ENCODE measurements at places on chromosomes 12 and 14.

DNA sequence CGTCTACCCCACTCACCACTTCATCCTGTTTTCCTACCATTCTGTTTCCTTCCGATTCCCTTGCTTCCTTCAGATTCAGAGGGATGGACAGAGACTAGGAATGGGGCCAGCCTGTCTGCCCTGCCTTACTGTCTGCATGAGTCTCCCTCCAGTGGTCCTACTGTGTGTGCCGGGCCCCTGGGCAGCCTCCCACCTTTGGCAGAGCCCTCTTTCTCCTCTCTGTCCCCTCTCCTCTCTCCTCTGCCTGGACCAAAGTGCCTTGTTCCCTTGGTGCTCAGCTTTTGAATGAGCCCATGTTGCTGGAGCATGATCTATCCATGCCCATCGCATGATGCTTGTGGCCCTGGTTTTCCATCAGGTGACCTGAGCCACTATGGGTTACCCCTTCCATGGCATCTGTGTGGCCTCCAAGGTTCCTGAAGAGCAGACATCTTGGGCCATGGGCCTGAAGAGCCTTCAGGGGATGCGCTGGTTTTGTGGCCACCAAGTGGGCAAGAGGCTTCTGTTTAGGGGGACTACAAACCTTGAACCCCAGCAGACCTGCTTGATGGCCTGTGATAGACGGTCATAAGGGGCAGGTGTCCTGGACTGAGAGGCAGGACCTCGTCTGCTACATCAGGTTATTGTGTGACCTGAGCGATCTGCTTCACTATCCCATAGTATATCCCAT is 54.2 kb upstream of the BCL11B start:
- no peak for DNase-seq

DNA sequence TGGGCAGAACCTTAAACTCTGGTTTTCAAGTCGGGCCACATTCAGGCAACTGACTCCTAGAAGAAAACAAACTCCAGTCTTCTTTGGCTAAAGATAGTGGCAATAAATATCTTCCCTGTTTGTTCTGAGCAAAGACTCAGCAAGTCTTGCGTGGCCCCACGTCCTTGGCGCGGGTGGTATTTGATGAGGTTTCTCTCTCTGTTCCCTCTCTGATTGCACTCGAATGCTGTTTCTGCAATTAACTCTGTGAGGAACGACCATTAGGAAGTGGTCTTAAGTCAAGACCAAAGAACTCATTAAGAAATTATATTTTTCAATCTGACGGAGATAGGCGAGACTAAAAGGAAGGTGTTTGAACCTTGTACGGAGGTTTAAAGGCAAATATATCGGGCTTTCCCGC is 177.6 kb downstream of the TMEM132C start:
- DNase-seq: no peak

GRCh38 chr12:76318773-76319594 is 29.2 kb downstream of the BBS10 start:
- no peak for DNase-seq

DNA sequence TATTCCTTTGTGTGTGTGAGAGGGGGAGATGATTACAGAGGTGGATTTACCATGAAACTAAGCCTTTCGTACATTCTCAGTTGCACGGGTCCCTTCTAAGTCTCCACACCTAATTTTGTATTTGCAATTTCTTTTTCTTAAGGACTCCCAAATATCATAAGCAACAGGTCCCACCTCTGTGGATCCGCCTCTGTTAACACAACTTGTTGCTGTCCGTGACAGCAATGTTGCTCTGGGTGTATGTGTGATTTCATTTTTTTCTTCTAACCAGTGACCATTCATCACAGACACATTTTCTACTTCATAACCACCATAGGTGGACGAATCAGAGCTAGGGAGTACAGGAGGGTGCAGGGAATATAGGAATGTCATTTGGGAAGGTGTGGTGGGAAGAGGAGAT is 81.1 kb downstream of the NRXN3 start:
- no peak for DNase-seq

GRCh38 chr12:80222261-80222660 is 122.9 kb downstream of the OTOGL start:
- DNase-seq: no peak

GRCh38 chr12:64091186-64091585 is 130.9 kb downstream of the KICS2 start:
- DNase-seq: no peak

DNA sequence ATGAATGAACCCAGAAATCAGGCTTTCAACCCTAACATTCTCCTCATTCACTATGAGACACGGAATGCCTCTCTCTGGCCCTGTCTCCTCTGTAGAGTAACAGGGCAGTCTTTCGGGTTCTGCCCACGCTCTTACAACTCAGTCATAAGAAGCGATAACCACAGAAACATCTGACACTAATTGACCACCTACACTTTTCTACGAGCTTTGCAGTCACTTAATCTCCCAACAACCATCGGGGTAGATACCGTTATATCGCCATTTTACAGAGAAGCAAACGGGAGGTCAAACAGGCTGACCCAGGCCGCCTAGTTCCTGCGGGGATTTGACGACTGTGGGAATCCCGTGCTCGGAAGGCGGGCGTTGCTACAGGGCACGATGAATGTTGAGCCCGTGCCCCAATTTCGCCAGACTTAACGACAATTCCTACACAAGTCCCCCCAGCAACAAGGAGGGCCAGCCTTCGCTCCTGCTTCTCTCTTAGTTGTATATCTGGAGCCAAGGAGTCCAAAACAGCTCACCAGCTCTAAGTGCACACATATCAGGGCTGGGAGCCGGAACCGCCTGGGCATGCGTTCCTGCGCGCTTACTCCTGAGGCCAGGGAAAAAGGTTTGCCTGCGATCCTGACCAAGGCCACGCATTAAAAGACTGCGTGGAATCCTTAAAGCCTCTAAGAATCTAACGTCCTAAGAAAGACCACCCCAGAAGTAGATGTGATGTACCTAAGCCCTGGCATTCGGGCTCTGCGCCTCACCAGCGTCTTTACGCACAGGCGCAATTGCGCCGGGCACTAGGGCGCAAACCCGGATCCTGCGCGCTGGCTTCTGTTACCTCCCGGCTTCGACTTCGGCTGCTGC is 38.7 kb upstream of the TBX5 start:
- no peak for DNase-seq

- DNase-seq: no peak
Observed at GRCh38 chr12:56528846-56529245, 7.2 kb downstream of the RBMS2 start.

DNA sequence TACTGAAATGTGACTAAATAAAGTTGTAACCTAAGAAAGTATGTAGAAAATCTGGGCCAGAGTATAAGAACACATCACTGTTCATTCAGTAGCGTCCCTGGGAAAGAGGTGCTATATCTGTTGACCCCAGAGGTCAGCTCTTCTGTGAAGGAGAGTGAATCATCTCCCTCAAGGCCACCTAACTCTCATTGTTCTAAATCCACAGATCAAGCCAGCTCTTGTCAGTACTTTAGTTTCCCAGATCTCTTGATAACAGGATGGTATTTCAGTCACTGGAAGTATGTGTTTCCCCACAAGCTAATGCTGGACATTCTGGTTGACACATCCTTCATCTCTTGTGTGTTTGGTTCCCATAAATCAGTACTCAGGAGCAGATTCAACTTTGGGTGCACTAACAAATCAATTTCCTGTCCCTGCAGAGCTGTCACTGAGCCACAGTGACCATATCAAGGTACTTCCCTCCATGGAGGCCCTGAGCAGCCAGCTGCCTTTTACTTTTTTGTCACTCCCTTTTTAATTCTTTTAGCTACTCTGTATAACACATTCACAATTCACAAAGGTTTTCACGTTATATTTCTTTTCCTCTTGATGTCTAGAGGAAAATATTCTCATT is 7.8 kb downstream of the KRT1 start:
- DNase-seq: no peak

- DNase-seq: no peak
Observed at GRCh38 chr12:88339254-88339949, 197.3 kb downstream of the TMTC3 start.

DNA sequence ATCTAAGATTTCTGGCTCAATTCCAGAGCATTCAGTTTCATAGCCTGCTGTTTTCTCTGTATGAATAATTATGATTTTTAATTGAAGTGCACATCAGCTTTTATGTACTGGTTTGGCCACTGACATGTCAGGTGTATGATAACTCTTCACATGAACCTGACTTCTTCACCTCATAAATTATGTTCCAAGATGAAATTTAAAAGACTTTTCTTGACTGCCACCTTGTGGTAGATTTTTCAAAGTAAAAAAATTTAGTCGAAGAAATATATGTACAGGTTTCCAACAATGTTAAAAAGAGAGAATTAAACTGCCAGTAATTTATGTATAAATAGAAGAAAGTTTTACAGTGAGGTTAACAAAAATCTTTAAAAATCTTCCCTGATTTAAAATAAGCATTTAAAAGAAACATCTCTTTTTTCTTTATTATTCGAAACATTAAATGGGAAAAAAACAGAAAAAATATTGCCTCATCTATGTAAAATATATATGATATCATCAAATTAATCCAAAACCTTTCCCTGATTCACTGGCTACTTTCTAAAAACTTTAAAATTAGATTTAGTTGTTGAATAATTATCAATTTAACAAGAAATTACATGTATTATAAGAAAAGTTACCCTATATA is 124.9 kb upstream of the ATXN7L3B start:
- no peak for DNase-seq

- no peak for DNase-seq
Observed at GRCh38 chr14:100466111-100466856, 120.9 kb downstream of the BEGAIN start.

- no peak for DNase-seq
Observed at GRCh38 chr12:64273527-64274403, 51.7 kb upstream of the KICS2 start.

- no peak for DNase-seq
Observed at GRCh38 chr14:87076146-87076545, 916.8 kb downstream of the GALC start.

GRCh38 chr14:89621009-89621421 is 204.0 kb upstream of the FOXN3 start:
- DNase-seq: peak; percentile 29

GRCh38 chr12:46082490-46083200 is 92.3 kb upstream of the SCAF11 start:
- DNase-seq: no peak

- DNase-seq: no peak
Observed at GRCh38 chr14:65228436-65228835, 126.1 kb upstream of the MAX start.

- no peak for DNase-seq
Observed at GRCh38 chr12:109831929-109832328, 1.3 kb downstream of the TRPV4 start.

GRCh38 chr14:44612002-44612401 is 104.9 kb upstream of the FSCB start:
- no peak for DNase-seq

DNA sequence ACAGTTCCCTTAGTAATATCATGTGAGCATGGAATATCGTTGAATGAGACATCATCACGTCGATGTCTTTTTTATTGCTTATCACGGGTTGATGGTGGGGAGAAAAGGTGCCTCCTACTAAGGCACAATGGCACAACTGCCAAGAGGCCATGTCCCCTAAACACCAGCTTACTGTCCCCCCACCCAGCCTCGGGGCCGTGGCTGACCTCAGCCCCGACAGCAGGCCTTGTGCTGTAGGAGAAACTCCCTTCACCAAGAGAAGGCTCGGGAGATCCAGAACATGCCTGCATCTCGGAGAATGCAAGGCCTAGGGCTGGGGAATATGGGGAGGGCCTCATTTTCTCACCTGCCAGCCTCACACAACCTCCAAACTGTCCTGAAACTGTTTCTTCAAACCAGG is 22.8 kb downstream of the ZFP36L1 start:
- DNase-seq: no peak

DNA sequence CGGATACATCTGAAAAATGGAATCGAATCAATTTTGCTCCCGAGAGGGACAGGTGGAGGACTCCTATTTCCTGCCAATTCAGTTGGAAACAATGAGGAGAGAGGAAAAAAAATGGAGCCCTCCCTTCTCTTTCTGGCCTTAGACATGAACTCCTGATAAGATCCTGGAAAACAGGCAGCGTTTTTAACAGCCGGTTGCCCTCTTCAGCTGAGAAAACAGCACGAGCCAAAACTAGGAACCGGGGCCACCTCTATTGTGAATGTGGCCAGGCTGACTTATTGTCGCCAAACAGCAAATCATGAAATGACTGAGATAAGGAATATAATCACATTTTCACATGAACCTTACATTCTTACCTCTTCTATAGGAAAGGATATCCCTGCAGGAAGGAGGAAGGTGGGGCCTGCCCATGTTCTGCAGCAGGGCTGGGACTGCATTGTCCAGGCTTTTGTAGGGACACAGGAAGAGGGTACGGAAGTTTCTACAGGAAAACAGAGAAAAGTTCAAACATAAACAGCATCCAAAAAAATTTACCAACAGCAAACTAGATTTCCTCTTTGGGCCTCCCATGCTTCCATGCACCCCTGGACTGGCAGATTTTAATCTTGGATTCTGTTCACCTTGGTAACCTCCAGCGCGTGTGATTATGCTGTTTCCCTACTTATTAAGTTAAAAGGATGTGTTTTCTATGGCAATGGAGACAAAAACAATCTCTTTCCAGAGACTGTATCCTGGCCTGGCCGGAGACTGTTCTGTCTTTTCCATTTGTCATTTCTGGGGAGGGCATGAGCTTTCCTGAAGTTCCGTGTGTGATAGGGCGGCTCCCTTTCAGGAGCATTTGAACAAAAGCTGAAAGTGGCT is 29.0 kb upstream of the ELK3 start:
- no peak for DNase-seq

DNA sequence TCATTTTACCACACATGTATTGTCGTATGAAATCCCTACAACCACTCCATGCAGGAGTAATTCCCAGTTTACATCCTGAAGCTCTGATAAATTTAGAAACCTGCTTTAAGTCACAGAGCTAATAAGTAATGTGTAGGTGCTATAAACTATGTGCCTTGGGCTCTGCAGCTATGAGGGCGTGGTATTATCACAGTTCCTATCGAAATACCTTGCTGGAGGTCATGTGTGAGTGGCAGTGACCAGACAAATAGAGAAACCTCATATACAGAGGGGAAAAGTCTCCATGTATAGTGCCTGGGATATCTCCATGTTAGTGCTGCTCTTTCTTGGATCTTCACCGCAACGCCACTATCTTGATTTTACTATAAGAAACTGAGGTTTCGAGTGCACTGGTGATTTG is 883 bp upstream of the TBC1D15 start:
- DNase-seq: no peak

DNA sequence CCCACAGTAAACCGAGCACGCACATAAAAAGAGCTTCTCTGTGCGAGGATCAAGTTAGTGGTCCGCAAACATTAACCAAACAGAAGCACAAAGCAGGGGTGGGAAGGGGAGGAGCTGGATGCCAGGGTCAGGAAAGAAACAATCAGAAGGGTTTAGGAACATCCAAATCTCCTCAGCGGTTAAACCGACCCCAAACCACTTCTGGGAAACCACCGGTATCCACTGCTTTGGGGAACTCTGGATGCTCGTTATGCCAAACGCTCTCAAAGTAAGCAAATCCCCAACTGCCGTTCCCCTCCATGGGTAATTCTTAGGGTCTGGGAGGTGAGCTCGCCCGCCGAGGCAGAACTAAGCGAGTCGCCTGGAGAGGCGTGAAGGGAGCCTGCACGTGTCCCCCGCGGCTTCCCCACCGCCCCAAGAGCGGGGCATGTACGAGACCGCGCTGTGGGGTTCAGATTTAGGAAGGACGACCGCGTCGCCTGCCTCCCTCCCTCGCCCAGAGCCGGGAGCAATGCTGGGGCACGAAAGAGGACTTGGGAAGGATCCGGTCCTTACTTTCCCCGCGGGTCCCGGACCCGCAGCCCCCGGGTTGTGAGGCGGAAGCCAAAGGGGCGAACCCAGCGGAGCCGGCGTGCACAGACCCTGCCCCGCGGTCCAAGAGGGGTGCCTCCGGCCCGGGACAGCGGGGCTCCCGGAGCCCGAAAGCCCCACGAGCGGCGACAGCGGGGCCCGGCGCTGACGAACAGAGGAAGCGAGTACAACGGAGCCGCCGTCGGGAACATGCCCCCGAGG is 711 bp downstream of the SBNO1 start:
- DNase-seq: peak; percentile 17

Measured in stimulated activated CD8-positive, alpha-beta memory T cell treated with anti-CD3 and anti-CD28 coated beads, Interleukin-12 subunit alpha, Interleukin-12 subunit beta, amount 100 ng/mL, for 4 hours (primary cell).